Activated naive CD4-positive, alpha-beta T cell treated with anti-CD3 and anti-CD28 coated beads, Interleukin-2, amount 10 ng/mL, durations not matched to agents 5 hours and 36 hours (primary cell): ENCODE measurements at places on chromosomes 1 and 21. TPM values are rescaled to one million over a fixed set of nuclear protein-coding genes. Genes with fewer than 3 reads are reported as not detected.

VTCN1 gene
- not detected for total RNA-seq

FCRL1 gene
- not detected for total RNA-seq

PCBP3 gene
- 4.1 TPM for total RNA-seq

PPFIA4 gene
- 46.9 TPM for total RNA-seq

DDR2 gene
- 0.08 TPM for total RNA-seq

VAV3 gene
- total RNA-seq, result 3.3 TPM

SIPA1L2 gene
- total RNA-seq, result 0.67 TPM

PLA2G2A gene
- total RNA-seq, result not detected

JAM2 gene
- total RNA-seq, result 0.30 TPM

MATN1 gene
- not detected for total RNA-seq

WNT3A gene
- total RNA-seq, result not detected

ZNF593OS gene
- not detected for total RNA-seq

GBP5 gene
- total RNA-seq, result 330 TPM

GRHL3 gene
- total RNA-seq, result not detected

ESPN gene
- 1.2 TPM for total RNA-seq

TSPEAR gene
- not detected for total RNA-seq

RPS27 gene
- 4,301 TPM for total RNA-seq

C1orf226 gene
- not detected for total RNA-seq

TMEM39B gene
- total RNA-seq, result 27.8 TPM

ATAD3C gene
- total RNA-seq, result 2.3 TPM

C1orf94 gene
- not detected for total RNA-seq

RGS8 gene
- total RNA-seq, result not detected

RUNX3 gene
- total RNA-seq, result 109 TPM

MSH4 gene
- total RNA-seq, result 0.22 TPM
